Effector memory CD4-positive, alpha-beta T cell (primary cell): ENCODE measurements at places on chromosomes 2 and 18.

- DNase-seq = no peak
These were observed 43.4 kb upstream of the OTOF start for GRCh38 chr2:26521054-26521912.

GRCh38 chr18:74760436-74760835 is 162.8 kb downstream of the ZNF407 start:
- DNase-seq = no peak

DNA sequence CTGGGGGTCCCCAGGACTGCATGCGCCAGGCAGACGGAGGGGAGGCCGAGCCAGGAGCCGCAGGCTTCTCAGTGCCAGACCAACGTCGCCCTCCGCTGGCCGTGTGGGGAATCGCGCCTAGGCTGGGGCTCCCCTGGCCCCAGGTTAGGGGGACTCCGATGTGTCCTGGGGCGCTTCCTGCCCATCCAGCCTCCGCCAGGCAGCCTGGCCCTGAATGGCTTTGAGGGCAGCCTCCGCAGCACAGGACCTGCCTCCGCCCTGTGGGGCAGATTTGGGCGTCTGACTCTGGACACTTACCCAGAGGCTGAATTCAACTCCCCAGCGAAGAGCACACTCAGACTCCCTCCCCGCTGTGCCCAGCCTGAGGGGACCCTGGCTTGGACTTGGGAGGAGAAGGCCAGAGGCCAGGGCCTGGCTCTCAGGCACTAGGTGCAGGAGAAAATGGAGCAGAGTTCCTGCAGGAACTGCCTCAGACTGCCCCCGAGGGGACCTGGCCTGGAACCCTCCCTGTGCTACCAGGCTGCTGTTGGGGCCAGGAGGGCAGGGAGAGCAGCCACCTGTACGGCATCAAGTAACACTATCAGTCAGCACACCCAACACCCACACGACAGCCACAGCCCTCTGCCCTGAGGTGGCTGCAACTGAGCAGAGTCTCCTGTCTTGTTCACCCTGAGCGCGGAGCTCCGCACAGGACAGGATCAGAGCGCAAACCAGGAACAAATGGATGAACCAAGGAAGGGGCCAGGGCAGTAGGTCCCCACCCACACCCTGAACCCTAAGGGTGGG is 597 bp upstream of the TEKT4 start:
- no peak for DNase-seq

DNA sequence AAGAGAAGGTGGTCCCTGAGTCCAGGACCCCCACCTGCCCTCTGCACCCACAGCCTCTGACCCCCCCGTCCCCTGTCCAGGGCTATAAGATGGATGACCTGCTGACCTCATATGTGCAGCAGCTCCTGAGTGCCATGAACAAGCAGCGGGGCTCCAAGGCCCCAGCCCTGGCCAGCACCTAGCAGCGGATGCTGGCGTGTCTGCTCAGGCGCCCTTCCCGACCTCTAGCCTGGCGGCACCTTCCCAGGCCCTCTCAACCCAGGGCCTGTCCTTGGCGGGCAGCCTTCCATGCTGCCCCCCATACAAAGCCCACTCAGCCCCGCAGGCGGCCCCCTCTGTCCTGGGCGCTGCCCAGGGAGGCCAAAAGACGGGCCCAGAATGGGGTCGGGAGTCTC is 8.7 kb upstream of the GPR17 start:
- DNase-seq = no peak

DNA sequence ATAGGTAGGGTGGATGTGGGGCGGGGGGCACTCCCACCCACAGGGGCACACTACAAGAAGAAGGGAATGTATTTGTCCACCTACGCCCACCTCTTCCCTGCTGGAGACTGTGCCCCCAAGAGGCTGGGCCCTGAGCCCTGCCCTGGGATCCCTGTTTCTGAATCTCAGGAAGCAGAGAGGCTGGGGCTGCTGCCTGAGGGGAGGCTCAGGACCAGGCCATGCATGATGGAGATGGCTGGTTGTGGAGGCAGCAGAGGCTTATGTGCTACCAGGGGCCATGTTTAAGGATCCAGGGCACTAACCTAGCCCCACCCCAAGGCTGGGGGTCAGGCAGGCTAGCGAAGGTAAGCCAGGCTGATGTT is 81.1 kb upstream of the OTOF start:
- no peak for DNase-seq

DNA sequence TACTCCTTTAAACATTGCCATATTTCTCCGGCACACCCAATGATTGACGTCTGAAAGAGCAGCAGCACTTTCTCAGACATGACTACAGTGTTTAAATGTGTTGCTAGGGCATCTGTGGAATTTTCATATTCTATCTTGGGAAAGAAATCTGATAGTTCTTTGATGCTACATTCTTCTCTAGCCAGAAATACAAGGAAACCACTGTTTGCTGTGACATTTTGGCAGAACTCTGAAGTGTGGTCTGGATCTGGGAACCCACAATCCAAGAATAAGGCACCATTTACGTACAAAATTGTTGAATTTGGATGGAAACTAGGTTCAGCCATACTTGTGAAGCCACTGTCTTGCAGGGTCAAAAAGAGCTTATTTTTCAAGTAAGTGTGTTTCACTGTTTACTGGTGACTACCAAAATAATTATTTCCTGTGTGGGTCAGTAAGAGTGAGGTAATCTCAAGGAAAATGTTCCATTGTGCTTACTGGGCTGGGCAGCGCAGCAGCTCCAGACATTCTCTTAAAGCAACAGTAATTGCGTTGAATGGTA is 21.3 kb upstream of the CD28 start:
- DNase-seq = no peak

DNA sequence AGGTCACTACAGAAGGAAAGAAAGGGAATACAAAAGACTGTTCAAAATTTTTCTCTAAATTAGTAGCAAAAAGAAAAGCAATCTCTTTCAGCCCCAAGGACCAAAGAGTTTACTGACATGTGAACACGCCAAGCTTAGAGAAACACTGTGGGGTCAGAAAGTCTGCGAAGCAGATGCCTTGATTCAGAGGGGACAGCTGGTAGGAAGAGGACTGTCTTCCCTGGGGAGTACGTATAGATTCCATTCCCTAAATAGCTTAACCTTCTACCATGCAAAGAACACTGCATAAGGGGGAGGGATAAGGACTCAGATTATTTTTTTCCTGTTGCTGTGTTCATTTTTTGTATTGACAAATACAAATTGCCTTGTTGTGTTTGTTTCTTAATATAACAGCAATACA is 96.1 kb downstream of the IRS1 start:
- no peak for DNase-seq

DNA sequence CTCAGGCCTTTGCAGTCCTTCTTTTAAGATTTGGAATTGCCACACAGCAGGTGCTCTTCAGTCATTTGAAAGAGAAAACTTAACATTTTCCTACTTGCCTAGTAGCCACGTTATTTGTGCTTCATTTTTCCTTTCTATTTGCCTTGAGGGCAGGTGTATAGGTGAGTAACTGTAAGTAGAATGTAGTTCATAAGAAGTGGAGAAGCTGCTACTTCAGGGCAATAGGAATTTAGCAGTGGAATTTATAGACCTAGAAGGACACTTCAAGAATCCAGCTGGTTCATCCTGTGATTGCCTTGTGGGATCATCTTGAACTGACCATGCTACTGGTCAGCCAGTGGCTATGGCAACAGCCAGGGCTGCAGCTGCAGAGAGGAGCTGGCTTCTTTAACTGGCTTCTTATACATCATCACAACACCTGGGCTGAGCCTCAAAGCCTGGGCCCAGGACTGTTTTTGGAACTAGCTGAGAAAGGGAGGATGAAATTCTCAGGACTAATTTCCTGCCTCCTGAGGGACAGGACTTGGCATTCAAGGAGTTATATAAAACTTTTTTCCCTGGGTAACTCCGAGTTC is 5.1 kb upstream of the LANCL1 start:
- no peak for DNase-seq

DNA sequence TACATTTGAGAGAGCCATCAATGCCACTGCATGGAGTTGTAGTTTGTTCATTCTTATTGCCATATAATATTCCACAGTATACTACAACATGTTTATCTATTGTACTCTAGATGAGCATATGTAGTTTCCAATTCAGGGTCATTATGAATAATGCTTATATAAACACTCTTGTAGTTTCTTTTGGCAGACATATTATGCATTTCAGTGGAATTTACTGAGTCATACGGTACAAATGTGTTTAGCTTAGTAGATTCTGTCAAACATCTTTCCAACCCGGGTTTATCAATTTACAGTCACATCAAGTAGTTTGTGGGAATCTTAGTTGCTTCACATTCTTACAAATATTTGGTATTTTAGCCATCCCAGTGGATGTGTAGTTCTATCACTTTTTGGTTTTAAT is 161.1 kb downstream of the KCNH7 start:
- no peak for DNase-seq

DNA sequence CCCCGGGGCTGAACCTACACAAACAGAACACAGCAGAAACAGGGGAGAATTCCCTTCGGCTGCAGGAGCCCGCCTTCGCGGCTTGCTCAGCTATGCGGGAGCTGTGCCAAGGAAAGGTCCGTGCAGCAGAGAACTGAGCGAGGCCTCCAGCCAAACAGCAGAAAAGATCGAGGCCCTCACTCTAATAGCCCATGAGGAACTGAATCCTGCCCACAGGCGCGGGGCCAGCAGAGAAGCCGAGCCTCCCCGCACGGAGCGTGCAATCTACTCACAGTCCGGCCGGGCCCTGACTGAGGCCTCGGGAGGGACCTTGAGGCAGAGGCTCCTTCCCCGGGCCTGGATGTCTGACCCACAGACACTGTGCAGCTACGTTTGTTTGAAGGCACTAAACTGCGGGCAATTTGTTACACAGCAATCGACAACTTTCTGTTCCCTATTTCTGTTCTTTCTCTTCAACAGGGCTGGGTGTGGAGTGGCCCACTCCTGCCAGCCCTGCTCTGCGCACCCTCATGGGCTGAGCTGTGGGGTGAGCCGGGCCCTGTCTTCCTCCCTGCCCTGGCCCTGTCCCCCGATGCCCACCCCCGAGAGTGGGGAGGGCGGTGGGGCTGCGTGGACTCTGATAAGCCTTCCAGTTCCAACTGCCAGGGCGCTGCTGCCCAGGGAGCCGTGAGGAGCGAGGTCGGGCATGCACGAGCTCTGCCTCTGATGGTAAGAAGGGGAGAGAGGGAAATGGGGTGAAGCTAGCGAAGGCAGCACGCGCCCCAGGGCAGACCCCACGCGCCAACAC is 13.7 kb downstream of the HES6 start:
- DNase-seq = no peak

- no peak for DNase-seq
These were observed 1160.7 kb downstream of the CNTNAP5 start for GRCh38 chr2:125185691-125186270.

DNA sequence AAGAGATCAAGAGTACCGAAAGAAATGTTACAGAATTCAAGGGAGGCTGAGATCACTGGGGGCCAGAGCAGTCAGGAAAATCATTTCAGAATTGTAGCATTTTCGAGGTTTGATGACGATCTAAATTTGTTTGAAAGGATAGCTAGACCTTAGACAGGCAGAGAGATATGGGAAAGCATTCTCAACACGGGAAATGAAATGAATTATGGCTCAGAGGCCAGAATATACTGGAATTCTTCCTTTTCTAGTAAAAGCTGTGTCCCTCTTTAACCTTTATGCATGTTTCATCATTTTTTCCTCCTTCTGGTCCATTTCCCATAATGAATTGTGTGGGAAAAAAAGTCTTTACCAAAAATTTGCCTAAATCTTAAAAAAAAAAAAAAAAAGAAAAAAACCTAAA is 78.8 kb downstream of the NABP1 start:
- no peak for DNase-seq

DNA sequence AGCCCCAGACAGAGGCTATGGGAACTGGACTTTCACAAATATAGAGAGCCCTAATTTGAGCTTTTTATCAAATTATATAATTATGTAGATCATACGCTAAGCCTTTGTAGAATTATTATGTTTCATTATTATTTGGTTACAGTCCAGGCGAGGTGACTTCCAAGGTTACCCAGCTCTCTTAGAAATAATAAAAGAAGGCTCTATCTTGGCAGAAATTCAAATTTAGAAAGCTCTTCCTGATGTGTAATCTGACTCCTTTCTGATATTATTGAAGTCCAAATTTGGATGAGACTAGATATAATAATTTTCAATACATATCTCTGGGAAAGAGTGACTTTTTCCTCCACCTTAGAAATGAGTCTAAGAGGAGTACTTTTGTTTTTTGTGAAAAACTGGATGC is 4.8 kb upstream of the SLC38A11 start:
- DNase-seq = no peak

- DNase-seq = no peak
These were observed 33.0 kb downstream of the PRKD3 start for GRCh38 chr2:37291680-37292079.

DNA sequence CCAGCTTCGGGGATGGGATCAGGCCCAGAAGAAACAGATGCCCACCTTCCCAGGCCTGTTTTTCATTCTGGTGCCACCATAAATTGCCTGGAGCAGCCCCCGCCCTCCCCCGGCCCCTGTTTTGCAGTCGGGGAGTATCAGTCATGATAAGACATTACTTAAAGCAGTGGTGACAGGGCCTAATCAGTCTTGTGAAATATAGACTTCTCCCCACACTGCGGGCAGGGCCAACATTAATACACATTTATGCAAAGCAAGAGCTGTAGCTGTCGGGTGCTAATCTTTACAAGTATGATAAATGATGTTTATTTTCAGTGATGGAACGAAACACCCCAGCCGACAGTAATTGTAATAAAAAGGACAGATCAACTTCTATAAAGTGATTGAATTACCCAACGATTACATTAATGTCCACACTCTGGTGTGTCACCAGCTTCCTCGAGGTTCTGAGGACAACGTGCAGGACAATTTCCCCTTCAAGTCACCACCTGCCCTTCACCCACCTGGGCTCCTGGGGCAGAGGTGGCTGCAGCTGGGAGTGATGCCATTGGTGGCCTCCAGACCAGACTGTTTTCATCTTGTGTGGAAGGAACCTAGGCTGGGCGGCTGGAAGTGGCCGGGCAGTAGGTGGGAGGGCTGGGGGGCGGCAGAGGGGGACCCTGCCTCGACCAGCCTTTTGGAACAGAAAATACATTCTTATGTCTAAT is 226.0 kb downstream of the TFCP2L1 start:
- DNase-seq = no peak

DNA sequence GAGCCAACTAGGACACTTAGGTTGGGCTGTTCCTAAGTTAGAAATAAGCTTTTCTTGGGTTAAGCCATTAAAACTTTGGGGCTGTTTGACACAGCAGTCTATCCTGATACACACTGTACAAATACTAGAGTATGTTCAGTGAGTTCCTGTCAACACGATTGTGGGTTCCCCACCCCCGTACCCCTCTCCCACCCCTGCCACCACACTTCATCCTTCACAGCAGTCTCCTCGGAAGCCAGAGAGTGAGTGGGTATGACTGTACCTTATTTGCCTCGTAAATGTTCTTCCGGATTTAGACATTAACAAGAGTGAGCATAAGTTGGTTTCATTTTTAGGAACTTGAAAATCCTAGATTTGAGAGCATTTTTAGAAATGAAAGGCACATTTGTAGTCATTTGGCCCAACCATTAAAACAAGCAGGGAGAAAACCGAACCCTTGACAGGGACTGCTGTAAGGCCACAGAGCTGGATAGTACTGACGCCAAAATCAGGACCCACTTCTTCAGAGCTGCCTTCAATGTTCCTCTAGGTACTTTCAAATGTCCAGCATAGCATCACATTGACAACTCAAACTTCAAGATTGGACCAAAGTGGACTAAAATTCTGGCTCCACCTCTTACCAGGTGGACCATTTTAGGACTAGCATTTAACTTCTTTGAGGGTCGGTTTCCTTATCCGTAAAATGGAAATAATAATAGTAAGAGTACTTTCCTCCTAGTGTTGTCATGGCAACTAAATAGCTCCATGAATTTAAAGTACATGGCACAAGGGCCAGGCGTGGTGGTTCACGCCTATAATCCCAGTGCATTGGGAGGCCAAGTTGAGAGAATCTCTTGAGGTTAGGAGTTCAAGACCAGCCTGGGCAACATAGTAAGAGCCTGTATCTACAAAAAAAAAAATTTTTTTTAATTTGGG is 166.3 kb upstream of the SERTAD2 start:
- peak; percentile 12 for DNase-seq
